ENCODE measurements at places on chromosomes 16 and 17.

DNA sequence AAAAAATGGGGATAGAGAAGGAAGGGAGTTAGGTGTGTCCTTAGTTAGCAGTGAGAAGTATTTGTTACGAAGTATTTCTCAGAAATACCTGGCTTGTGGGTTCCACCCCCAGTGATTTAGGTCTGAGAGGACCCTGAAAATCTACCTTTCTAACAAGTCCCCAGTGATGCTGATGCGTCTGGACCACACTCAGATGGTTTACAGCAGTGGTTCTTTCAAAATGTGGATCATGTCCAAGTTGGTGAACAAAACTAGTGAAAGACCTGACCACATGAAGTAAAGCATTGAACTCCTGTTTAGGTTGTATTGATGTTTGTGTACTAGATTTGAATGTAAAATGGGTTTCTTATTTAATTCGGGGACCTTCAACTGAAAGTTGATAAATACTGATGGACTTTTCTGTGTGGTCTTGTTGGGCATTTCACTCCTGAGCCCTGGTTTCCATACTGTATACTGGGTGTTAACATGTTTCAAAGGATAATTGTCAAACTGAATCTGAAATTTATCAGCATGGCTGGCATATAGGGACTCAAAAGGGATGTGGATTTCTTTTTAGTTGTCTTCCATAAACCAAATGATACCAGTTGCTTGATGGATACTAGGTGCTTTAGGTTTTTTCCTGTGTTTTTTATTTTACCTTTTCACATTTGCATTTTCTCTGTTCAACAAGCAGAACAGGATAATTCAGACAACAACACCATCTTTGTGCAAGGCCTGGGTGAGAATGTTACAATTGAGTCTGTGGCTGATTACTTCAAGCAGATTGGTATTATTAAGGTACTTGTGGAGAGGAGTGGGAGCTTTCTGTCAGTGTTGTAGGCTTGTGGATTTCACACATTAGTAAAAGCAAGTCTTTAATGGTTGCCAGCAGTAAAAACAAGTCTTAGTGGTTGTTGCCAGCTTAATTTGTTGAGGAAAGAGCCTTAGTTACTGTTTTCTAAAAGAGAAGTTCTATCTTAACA is 8.8 kb downstream of the FUS start:
- no peak for DNase-seq

DNA sequence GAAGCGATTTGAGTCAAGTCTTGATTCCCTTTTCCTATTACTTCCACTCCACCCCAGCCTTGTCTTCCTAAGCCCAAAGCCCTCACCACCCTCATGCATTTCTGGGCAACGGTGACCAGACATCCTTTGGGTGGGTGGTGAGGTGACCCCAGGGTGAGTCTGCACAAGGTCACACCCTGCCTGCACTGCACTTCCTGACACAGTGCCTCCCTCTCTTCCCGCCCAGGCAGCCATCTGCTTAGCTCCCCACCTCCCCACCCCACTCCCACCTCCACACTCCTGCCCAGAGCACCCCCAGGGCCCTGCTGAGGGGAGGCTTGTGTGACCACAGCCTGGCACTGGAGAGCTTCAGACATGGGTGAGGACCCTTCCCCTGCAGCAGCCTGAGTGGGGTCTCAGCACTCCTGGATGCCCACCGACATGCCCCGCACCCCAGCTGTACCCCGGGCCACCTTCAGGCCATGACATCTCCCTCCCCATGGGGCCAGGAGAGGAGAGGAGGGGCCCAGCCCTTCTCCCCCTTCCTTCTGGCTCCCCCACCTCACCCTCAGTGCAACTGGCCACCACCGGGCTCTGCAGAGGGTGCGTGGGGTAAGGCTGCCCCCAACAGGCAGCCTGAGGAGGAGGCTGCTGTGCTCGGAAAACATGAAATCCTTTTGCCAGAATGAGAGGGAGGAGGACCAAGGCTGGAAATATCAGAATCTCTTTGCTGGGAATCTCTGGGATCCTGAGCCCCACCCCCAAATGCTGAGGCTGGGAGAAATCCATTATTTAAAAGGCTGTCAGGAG is 68.6 kb downstream of the CCT6B start:
- DNase-seq, result peak; percentile 1

GRCh38 chr17:35338230-35338629 is 35.2 kb downstream of the SLFN11 start:
- DNase-seq, result no peak

DNA sequence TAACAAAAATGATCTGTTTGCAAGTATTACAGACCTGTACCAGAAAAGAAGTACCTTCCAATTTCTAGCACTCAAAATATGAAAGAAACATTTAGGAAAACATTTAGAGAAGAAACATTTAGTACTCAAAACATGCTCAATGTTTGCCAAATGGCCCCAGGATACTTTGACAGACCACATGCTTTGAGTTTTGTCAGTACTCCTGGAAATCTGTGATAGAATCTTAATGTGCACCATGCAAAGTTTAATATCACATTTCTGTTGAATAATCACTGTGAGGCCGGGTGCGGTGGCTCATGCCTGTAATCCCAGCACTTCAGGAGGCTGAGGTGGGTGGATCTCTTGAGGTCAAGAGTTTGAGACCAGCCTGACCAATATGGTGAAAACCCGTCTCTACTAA is 8.5 kb upstream of the ZC3H7A start:
- DNase-seq, result no peak

DNA sequence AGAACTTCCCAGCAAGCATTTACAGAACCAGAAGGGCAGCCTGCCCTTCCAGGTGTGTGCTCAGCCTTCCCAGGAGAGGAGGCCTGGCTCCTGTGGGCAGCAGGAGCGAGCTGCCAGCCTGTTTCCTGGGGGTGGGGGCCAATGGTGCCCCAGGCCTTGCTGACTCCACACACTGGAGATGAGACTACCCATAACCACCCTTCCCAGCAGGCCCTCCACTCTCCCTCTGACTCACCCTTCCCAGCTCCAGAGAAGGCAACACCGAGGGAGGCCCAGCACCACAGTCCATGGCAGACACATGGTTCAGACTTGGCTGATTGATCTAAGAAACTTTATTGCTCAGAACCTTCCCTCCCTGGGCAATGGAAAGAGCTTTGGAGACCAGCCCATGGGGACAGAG is 1.8 kb upstream of the PRSS53 start:
- DNase-seq, result no peak
